ENCODE measurements at places on chromosomes 3 and 15.

DNA sequence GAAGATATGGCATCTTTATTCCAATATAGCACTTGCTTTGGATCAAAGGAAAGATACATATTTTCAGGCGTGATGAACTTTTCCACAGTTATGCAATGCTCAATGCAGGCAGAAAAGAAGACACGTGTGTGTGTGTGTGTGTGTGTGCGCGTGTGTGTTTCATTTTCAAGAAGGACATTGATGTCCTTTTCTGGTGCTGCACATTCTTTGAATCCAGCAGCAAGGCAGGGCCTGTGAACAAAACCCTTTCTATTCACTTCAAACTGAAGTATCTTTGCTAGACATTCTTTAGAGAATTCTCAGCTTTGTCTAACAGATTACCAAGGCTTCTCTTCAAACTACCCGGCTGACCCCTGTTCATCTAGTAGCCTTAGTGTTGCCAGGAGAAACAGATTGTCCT lies 124.6 kb downstream of the CD47 start:
- no peak for DNase-seq

- no peak for DNase-seq
Observed at GRCh38 chr3:138835397-138835757, 649 bp upstream of the PIK3CB start.

DNA sequence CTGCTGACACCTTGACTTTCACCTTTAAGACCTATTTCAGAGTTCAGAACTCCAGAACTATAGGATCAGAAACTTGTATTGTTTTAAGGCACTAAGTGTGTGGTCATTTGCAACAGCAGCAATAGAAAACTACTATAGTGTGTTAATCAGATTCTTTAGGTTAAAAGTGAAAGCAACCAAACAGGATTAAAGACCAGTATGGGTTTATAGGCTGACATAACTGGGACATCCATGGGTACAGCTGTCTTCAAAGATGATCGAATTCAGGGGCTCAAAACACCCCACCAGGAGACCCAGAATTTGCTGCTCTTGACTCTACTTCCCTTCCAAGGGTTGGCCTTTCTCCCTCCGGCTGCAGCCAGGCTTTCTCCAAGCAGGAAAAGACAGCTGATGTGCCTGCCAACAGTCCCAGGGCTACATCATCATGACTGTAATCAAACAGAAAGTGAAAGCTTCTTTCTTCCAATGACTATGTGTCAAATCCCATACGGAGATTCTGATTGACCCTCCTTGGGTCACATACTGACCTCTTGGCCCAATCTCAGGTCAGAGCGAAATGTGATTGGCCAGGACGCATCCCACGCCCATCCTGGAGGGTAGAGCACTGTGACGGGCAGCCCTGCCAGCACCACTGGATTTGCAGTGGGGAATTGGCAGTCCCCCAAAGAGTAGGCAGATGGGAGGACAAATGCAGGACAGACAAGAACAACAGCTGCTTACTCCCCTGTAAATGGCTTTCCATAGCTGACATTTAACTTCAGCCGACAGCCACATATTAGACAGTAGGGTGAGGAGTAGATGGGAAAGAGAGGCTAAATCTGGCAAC lies 51.4 kb upstream of the RNF7 start:
- DNase-seq: peak; percentile 15

- no peak for DNase-seq
Observed at GRCh38 chr3:136070953-136071949, 105.7 kb downstream of the PPP2R3A start.

GRCh38 chr3:94460931-94461330 lies 398.1 kb downstream of the NSUN3 start:
- no peak for DNase-seq

GRCh38 chr15:23387621-23388190 lies 33.2 kb downstream of the GOLGA8S start:
- DNase-seq: no peak

GRCh38 chr3:101873619-101874018 lies 24.3 kb downstream of the NFKBIZ start:
- DNase-seq: no peak

GRCh38 chr15:49121901-49122300 lies 33.5 kb downstream of the COPS2 start:
- no peak for DNase-seq

- DNase-seq: no peak
Observed at GRCh38 chr3:186281176-186281575, 80.9 kb downstream of the DGKG start.

GRCh38 chr3:59502806-59503205 lies 453.0 kb upstream of the CFAP20DC start:
- DNase-seq: no peak

GRCh38 chr3:111859974-111860859 lies 1.2 kb downstream of the PHLDB2 start:
- peak; percentile 4 for DNase-seq

DNA sequence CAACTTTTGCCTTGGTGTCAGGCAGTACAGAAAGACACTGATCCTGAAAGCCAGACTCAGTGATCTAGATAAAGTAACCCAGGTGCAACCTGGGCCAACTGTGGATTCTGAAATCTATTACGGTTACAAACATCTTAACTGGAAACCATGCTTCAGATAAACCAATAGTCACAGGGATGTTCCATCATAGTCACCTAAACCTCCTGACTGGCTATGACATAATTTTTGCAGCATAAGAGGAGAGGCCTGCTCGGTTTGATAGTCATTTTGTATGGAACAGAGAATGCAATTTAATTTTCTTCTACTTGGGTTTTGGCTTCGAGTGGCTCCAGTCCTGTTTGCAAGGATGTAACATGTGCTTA lies 3.7 kb downstream of the SLCO3A1 start:
- DNase-seq: no peak

- DNase-seq: no peak
Observed at GRCh38 chr3:118167571-118167970, 867.1 kb downstream of the IGSF11 start.

DNA sequence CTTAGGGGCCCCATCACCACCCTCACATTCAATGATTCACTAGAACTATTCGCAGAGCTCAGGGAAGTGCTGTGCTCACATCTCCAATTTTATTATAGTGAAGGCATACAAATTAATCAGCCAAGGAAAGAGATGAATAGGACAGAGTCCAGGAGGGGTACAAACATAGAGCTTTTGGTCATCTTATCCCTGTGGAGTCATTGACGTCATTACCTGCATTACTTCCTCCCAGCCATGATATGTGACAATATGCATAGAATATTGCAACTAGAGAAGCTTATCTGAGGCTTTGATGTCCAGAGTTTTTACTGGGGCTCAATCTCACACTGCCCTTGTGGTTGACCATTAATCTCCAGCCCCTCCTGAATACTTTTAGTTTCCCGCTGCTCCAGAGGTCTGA lies 1.5 kb downstream of the IQCH start:
- no peak for DNase-seq

- no peak for DNase-seq
Observed at GRCh38 chr3:178359728-178360127, 176.5 kb upstream of the KCNMB2 start.

DNA sequence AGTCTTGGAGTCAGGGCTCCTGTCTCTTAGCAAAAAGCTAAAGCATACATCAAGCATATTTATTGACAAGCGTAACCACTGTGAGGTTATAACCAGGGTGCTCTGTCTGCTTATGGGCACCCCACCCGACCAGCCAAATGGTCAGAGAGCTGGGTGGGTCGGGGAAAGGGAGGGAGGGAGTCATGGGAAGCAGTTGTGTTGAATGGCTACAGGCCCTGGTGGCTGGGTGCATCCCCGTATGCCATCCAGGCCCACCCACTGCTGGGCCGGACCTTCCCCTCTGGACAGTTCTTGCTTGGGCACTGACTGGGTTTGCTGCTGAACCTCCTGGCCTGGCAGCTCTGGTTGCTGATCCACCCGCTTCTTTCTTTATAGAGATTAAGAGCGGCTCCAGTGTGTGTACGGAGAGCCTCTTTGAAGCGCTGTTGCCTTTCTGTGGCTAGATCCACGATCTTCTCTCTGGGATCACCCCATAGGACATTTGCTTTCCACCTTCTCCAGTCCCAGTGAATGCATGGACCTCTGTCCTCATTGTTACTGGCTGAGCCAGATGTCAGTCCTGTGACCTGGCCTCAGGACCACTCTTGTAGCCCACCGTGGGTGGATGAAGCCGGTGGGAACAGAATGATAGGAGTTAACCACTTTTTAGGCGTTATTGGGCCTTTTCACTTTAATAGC lies 59.6 kb downstream of the SMAD3 start:
- no peak for DNase-seq

GRCh38 chr3:30643763-30644462 lies 37.5 kb downstream of the TGFBR2 start:
- DNase-seq: no peak

- DNase-seq: no peak
Observed at GRCh38 chr15:83585601-83586335, 68.2 kb upstream of the ADAMTSL3 start.

DNA sequence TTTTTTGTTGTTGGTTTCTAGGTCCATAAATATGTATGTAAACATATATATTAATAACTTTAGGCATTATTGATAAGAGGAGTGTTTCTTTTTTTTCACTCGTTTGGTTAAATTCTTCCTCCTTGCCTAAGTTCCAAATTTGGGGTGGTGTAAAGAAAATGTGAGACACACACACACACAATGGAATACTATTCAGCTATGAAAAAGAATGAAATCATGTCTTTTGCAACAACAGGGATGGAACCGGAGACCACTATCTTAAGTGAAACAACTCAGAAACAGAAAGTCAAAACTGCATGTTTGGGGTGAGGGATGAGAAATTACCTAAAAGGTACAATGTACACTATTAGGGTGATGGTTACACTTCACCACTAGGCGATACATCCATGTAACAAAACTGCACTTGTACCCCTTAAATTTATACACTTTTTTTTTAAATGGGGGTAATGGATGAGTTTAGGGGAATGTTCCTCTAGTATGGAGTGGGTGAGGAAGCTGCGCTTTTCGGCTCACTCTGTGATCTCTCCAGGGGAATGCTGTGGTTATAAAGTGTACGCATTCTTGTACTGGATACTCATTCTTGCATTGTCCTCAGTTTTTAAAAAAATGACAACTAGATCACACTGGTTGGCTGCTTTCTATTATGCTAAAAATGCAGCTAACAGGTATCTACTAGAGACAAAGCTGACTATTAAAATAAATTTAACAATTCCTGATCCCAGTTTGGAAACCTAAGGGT lies 50.8 kb upstream of the PPARG start:
- no peak for DNase-seq

GRCh38 chr3:194767446-194768207 lies 81.9 kb downstream of the FAM43A start:
- DNase-seq: no peak

- DNase-seq: no peak
Observed at GRCh38 chr3:39814007-39814406, 4.6 kb downstream of the MYRIP start.

DNA sequence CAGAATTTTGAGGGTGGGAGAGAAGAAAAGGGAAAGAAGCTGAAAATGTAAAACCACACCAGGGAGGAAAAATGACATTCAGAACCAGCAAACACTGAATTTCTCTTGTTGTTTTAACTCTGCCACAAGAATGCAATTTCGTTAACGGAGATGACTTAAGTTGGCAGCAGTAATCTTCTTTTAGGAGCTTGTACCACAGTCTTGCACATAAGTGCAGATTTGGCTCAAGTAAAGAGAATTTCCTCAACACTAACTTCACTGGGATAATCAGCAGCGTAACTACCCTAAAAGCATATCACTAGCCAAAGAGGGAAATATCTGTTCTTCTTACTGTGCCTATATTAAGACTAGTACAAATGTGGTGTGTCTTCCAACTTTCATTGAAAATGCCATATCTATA lies 15.5 kb downstream of the GREM1 start:
- no peak for DNase-seq

DNA sequence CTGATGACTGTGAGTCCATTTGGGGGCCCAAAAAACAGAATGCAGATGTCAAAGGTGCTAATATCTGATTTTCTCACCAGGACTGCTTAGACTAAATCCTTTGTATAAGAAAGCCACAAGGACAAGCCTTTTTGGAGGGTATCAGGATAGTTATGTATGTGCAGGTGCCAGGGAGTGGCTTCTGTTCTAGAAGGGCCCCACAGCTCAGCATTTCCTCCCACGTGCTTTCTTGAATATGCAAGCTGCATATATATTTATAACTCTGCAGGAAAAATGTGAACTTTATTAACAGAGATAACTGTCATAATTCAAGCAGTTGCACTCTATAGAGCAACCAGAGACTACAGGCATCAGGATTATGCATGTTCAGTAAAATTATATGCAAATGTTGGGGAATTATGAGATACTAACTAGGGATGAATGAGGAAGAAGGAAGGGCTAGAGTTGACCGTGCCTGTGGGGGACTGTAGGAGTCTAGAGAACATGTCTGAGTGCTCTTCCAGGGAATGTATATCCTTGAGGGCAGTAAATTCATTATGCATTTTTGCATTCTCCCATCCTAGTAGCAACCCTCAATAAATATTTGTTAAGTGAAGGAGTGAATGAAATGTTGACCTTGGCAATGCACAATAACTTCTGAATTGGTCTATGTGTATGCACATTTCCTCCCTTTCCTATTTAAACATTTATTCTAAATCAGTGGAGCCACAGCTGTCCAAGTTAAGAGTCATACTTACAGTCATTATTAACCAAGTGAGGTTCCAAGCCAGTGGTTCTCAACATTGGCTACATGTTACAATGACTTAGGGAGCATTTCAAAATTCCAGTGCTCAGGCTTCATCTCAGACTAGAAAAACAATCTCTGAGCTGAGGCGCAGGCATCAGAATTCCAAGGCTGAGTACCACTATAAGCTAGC lies 94.8 kb upstream of the ANKRD28 start:
- no peak for DNase-seq

GRCh38 chr15:76149291-76149915 lies 89.6 kb downstream of the TMEM266 start:
- no peak for DNase-seq

GRCh38 chr3:136819392-136819730 lies 435 bp downstream of the SLC35G2 start:
- no peak for DNase-seq

GRCh38 chr15:25793354-25794050 lies 69.6 kb downstream of the ATP10A start:
- no peak for DNase-seq

DNA sequence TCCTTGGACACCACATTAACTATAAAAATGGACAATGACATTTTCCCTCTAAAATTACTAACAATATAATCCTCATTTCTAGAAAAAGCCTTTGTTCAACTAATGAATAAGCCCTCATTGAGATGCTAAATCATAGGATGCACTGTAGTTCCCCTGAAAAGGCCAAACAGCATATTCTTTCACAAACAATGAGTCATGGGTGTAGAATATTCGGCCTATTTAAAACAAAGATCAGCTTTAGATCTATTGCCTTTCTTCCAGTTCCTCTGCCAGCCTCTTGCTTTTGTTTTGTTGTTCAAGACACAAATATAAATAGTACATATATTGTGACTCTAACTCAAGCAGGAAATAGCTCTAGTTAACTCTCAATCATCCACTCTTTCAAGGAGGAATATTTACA lies 82.5 kb downstream of the ADAM10 start:
- no peak for DNase-seq

- no peak for DNase-seq
Observed at GRCh38 chr3:112979244-112979832, 4.4 kb upstream of the CD200R1 start.

Data from NCI-H2227 treated with DMSO at 0.1 percent for 48 hours (cell line).